ENCODE measurements at places on chromosomes 2 and 18.

DNA sequence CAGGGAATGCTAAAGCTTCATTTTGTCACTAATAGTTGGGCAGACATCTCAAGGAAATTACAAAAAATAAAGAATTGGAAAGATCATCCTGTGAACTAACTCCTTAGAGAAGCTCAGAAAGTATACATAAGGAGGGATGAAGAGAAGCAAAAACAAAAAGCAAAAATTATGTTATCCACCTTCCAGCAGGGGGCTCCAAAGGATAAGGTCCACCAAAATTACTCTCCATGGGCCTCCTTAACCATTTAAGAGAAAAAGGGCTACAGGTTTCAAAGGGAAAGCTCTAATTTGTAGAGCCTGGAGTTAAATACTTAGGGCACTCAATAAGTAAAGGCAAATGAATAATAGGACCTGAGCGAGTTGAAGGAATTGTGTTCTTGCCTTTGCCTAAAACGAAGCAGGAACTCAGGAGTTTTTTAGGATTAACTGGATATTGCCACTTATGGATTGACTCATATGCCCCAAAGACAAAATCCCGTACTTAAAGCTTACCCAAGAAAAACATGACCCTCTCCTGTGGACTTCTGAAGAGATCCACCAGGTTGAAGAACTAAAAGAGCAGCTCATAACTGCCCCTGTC lies 1167.9 kb downstream of the DSC3 start:
- no peak for DNase-seq

DNA sequence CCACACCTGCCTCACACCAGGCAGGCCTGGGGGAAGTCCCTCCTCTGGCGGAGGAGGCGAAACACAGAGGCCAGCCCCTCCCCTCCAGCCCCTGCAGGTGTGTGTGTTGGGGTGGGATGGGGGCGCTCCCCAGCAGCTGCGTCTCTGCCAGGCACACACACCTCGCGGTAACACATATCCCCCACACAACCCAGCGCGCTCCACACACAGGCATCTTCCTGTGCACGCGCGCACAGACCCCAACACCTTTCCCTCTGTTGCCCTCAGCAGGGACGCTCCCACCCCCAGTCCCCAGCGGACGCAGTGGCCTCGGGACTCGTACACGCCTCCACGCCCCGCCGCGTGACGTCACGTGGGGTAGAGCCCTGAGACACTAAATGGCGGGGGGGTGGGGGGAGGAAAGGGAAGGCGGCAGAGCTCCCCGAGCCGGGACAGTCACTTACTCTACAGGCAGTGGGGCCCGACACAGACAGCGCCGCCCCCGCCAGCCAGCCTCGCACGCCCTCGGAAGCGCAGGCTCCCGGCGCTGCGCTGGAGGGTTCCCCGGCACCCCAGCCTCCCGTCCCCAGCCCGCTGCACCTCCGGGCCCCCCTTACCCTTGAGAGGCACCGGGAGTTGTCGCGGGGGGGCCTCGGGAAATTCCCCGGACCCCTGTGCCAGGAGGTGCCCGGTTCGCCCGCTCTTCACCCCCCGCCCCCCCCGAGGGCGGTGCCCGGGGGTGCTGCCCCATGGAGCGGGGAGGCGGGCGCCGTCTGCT lies at the start of gene WNT10A:
Gene WNT10A, plus strand, starts transcription at position 751 of the 757 bp plus-strand sequence. CDS start 144 bp downstream, outside the sequence.
- no peak for DNase-seq

- no peak for DNase-seq
Measured at GRCh38 chr2:121279476-121280220, 5.4 kb downstream of the TFCP2L1 start.

DNA sequence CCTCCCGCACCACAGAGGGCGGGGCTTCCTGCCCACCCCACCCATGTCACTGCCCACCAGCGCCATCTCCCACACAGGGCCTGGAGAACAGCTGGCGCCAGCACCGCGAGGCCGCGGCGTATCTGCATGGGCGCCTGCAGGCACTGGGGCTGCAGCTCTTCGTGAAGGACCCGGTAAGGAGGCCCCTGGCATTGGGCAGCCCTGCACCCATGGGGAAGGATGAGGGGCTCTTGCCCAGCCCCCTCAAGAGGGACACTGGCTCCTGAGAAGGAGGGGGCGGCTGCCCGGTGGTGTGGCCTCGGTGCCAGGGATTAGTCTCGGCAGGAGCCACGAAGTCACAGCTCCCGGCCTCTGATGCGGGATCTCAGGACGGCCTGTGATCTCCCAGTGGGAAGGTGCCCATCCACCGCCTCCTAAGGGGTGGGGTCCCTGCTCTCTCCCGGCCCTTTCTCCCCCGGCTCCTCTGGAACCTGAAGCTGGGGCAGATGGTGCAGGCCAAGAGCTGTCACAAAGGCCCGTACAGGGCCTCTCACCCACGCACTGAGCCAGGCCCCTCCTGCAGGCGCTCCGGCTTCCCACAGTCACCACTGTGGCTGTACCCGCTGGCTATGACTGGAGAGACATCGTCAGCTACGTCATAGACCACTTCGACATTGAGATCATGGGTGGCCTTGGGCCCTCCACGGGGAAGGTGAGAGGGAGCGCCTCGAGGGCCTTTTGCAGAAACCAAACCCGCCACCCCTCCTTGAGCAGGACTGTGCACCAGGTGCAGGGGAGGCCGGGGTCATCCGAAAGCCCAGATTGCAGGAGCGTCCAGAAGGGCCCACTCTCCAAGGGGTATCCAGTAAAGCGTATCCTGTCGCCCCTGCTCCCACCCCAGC lies 9.1 kb downstream of the AGXT start:
- DNase-seq, result no peak

DNA sequence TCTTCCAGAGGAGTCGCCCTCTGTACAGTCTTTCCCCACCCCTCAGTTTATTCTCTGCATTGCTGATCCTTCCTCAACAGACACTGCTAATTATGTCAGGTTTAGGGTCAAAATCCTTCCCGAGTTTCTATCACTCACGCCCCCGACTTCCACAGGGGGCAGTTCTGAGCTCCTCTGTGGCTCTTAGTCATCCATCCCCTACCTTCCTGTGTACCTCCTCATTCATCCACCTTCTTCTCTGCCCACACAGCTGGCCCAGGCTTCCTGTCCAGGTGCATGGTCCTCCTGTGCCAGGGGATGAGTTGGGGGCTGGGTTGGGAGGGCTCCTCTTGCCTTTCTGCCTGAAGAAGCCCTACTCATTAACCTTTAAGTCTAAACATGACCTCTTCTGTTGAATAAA lies 202.9 kb downstream of the ARL4C start:
- DNase-seq, result no peak

GRCh38 chr2:48461721-48462120 lies 68.2 kb upstream of the STON1 start:
- DNase-seq, result no peak

- no peak for DNase-seq
Measured at GRCh38 chr2:32478889-32479620, 122.2 kb downstream of the BIRC6 start.

DNA sequence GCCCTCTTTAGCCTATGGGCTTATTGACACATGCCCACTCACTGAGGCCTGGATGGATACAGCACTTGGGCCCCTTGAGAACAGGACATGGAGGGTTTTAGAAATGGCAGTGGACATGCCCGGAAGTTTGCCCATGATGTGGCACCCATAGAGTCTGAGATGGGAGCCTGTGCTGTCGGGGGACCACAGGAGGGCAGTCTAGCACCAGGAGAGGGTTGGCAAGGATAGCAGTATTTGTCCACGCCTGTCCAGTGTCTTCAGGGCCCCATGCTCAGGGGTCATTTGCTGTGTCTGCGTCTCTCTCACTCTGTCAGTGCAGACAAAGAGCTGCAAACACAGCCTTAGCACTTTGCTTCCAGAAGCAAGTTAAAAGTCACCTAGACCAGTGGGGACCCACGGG lies 48.7 kb downstream of the IL1RL2 start:
- no peak for DNase-seq

- DNase-seq, result no peak
Measured at GRCh38 chr18:3207565-3207964, 12.2 kb downstream of the MYOM1 start.

GRCh38 chr18:32688821-32689220 lies 84.0 kb downstream of the KLHL14 start:
- no peak for DNase-seq

DNA sequence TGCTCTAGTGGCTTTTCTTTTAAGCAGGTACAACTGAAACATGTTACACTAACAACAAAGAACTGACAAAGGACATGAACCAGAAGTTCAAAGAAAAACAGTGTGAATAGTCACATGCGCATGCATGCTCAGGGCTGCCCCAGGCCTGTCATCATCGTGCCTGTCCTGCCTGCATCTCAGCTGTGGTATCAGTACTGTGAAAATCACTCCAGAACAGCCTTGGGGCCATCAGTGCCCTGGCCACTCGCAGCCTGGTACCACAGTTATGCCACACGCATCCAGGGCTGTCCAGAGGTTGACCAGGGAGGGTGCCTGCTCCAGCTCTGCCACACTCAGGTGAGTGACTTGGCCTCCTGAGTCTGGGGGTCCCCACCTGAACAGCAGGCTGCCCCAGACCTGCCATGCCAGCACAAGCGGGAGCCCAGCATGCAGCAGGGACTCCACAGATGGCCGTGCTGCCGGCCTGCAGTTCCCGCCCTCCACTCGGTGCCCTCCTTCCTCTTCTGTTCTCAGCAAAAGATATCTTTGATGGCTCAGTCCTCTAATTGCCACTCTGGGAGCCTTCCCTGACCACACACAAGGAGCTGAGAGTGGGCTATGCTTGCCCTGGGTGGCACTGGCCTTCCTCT lies 12.3 kb downstream of the LIMS2 start:
- DNase-seq, result no peak

GRCh38 chr2:104707056-104707455 lies 146.9 kb upstream of the POU3F3 start:
- DNase-seq, result no peak

DNA sequence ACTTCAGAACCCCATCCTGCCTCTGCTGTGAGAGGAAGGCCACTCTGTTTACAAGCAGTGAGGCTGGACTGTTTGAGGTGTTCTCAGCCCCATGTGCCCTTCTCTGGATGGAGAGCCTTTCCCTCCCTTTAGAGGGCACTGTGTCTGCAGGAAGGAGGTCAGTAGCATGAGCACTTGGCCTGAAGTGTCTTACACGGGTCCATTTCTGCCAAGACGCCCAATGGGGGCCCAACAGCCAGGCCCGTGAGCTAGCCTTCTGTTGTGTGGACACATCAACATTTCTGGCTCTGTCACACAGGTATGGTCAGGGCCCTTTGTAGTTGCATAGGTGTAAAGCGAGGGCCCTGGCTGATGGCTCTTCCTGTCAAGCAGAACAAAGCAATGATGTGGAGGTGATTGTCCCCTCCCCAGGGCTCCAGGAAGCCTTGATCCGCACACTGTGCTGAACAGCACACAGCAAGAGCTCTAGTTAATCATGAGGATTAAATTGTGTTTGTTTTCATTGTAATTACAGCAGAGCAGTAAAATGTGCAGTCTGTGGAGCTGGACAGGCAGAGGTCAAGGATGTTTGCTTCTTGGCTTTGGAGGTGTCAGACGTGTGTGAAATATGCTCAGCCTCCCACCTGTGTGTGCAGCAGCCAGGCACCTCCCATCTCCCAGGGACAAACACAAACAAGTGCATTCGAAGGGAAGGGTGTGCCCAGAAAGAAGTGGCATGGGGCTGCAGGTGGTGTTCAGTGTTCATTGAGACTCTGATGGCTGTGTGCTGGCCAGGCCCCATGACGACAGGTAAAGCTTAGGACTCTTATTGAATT lies 132.1 kb downstream of the SH3RF3 start:
- DNase-seq, result no peak

- no peak for DNase-seq
Measured at GRCh38 chr2:121471532-121472469, 58.9 kb upstream of the RNU4ATAC start.

DNA sequence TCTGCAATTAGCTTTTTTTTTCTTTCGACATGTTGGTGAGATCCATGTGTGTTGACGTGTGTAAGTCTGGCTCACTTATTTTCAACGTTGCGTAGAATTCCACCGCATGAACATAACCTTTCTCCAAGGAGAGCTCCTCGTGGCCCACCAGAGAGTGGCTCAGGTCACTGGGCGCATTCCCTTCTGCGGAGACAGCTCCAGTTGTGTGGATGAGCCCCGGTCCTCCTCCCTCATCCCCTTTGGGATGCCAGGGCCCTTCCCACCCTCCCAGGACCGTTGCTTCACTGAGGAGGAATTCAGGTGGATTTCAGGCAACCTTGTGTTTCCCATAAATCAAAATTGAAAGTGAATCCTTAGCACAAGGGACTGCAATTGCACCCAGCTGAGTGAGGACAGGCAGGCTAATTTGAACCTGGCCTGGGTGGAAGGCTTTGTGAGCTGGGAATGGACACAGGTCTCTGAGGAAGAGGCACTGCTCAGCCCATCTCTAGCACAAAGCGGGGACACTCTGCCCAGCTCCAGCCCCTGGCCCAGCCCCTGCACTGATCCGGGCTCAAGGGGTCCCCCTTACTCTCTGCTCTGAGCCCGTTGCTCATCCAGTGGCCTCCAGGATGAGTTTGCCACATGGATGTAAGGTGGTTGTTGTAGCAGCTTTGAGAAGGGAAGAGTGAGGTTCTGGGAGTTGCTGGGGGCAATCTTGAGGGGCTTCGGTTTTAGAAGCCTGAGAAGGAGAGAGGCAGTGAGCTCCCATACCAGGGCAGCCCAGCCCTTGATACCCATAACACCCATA lies 57.8 kb upstream of the HAAO start:
- no peak for DNase-seq

DNA sequence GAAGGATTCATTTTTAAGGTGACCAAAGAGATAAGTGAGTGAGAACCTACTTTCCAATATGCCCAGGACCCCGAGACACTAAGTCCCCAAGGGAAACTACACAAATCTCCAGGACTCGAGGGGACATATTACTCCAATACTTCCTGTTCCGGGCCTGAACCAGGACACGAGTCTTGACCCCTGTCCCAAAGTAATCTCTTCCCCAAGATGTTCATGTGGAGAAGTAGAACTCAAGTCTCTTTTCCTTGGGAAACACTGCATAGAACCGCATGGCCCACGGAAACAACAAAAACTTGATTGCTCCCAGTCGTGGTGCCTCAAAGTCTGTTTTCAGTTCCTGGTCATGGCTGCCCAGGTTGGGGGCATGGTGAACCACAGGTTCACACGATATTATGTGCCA lies 87.2 kb upstream of the ZEB2 start:
- DNase-seq, result no peak

DNA sequence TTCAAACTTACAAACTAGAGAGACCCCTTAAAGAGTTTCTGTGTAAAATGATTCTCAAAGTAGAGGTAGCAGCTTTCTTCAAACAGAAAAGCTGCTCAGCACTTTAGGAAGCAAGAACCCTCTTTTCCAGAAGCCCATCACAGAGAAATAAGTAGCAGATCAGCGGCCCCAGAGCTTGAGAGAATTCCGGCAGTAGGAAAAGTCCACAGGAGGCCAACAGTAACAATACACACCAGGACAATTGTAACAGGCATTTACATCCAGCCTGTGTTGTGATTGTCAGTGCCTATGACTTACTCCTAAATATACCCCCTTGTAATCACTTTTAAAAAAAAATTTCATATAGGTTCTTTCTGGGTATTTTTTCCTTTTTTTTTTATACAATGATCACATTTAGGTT lies 161.4 kb upstream of the ACVR2A start:
- DNase-seq, result no peak

Measured in brain pericyte (primary cell).